GM13976 (cell line): ENCODE measurements at places on chromosomes 13 and 19.

DNA sequence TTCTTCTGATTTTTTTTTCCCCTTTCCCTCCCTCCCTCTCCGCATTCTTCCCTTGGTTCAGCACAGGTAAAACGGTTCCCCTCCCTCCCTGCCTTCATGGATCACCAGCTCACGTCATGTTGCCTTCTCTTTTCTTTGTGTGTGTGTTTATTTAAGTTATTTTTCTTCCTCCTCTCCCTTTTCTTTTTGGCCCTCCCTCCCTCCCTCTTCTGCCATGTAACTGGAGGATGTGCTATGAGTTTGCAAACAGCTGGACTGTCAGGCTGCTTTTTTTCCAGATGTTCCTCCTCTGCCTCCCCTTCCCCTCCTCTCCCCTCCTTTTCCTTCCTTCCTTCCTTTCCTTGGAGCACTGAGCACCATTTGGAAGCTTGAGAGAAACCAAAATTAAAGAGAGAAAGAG is 2.0 kb downstream of the LENG9 start:
- no peak for DNase-seq

GRCh38 chr13:106100171-106100919 is 435.1 kb downstream of the EFNB2 start:
- DNase-seq, result no peak

- DNase-seq, result peak; percentile 85
These were observed 4.9 kb upstream of the PALM start for GRCh38 chr19:703651-704446.

GRCh38 chr19:2610637-2611482 is 91.6 kb downstream of the GNG7 start:
- peak; percentile 76 for DNase-seq

DNA sequence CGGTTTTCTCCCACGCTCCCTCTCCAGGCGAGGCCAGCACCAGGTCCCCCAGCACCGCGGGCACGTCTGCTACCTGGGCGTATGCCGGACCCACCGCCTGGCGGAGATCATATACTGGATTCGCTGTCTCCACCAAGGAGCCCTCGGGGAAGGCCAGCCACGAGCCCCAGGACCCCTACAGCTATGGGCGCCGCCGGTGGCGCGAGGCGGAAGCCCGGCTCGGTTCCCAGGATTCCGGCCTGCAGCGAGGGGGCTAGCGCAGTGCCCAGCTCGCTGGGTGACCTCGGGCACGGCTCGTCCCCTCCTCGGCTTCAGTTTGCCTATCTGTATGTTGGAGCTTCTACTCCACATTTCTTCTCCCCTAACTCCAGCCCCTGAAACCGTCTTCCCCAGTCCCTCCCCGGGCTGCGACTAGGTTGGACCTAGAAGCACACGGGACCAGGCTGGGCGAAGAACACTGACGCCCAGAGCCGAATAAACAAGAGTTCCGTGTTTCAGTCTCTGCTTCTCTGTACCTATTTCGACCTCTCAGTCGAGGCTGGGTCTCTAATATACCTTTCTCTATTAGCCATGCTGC is 749 bp upstream of the CPT1C start:
- no peak for DNase-seq

GRCh38 chr13:60074397-60074796 is 89.3 kb downstream of the DIAPH3 start:
- no peak for DNase-seq

GRCh38 chr19:17229890-17230289 is 3.9 kb downstream of the OCEL1 start:
- no peak for DNase-seq

GRCh38 chr13:99434258-99434788 is 66.9 kb upstream of the TM9SF2 start:
- no peak for DNase-seq

- no peak for DNase-seq
These were observed 19.2 kb downstream of the GNA11 start for GRCh38 chr19:3113100-3114017.

- no peak for DNase-seq
These were observed 18.9 kb downstream of the CCDC97 start for GRCh38 chr19:41328842-41329225.

DNA sequence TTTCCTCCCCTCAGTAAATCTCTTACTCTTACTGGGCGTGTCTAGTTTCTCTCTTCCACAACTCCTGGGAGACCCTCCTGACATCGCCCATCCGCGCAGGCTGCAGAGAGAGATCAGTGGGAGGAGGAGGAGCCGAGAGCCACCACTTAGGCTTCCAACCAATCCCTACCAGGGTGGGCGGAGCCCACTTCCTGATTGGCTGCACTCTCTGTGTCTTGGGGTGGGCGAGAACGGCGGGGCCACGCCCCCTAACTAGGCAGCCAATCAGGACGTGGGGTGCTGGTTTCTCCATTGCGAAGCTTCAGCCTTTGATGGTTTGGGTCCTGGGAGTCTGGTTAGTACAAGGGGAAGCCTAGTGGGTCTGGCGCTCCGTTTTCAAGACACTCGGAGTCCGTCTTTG is at the start of gene PMIS2:
Gene PMIS2 (plus strand): TSS at position 326 of the 400 bp plus-strand sequence. CDS start 87 bp downstream, outside the sequence.
- DNase-seq, result no peak
